ENCODE measurements at places on chromosomes 12 and 14. TPM values are rescaled to one million over a fixed set of nuclear protein-coding genes. Genes with fewer than 3 reads are reported as not detected.

GRCh38 chr12:59887178-59887577 is 291.3 kb downstream of the SLC16A7 start:
- no peaks in the 10 kb centered on the region for H3K36me3 ChIP-seq
- H3K27me3 ChIP-seq = no peaks in the 10 kb centered on the region
- H3K4me3 ChIP-seq = no peak overlapping the region
- no peaks in the 10 kb centered on the region for H3K4me1 ChIP-seq
- no peak overlapping the region for H3K27ac ChIP-seq

The PLEKHH1 gene
- 33.9 TPM for total RNA-seq

GRCh38 chr12:95073698-95074520 is 491 bp upstream of the NR2C1 start:
- H3K4me3 ChIP-seq = peak overlapping the region; percentile 98
- no peak for DNase-seq
- no peaks in the 10 kb centered on the region for H3K27me3 ChIP-seq
- no peaks in the 10 kb centered on the region for H3K4me1 ChIP-seq
- no peaks in the 10 kb centered on the region for H3K36me3 ChIP-seq

The AQP6 gene
- not detected for total RNA-seq

The AKT1 gene
- 78.7 TPM for total RNA-seq

- no peaks in the 10 kb centered on the region for H3K27me3 ChIP-seq
- H3K36me3 ChIP-seq = no peaks in the 10 kb centered on the region
- no peak overlapping the region for H3K27ac ChIP-seq
- no peak overlapping the region for H3K4me3 ChIP-seq
These were observed 50.7 kb downstream of the SLC2A13 start for GRCh38 chr12:40055228-40055579.

Measured in GM23338 (cell line).